ENCODE measurements at places on chromosomes 1 and 21.

DNA sequence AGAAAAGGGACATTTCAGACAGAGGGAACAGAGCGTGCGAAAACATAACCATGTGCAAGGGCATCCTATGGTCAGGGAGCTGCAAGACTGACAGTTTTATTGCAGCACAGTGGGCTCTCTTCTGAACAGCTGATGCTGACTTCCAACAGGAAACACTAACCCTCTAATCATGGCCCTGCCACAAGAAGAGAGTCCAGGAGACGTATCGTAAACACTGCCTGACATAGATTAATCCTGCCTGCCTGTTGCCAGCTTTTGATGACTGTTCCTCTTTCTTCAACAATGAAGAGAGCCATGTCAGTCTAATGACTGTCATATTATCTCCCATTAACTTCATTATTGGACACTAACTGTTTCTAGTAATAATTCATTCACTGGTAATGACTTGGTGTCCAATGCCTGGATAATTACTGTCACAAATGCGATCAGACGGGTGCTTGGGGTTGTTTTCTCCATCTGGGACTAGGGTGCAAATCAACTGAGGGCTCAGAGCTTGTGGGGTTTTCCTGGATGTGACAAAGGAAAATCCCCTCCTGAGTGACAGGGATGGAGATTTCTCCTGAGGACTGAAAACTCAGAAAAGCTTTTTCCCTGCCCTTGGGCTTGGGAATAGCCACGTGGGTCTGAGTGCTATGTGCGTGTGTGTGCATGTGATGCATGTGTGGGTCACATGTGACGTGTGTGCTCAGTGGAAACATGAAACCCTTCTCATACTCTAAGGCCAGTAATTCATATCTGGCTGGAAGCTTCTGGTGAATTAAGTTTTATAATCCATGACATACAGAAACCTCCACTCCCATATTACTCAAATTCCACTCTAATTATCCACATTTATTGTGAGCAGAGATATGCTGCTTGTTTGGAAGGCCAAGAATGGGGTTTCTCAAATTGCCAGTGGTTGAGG is 144.0 kb upstream of the PLXNA2 start:
- no peak for DNase-seq

GRCh38 chr1:41662765-41663437 is 178.4 kb upstream of the EDN2 start:
- peak; percentile 59 for DNase-seq

- no peak for DNase-seq
Measured at GRCh38 chr1:78146205-78146771, 100.5 kb downstream of the GIPC2 start.

DNA sequence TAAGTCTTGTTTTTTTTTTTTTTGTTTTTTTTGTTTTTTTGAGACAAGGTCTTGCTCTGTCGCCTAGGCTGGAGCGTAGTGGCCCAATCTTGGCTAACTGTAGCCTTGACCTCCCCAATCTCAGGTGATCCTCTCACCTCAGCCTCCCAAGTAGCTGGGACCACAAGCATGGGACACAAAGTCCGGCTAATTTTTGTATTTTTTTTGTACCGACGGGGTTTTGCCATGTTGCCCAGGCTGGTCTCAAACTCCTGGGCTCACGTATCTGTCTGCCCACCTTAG is 6.1 kb downstream of the LCK start:
- DNase-seq = no peak

DNA sequence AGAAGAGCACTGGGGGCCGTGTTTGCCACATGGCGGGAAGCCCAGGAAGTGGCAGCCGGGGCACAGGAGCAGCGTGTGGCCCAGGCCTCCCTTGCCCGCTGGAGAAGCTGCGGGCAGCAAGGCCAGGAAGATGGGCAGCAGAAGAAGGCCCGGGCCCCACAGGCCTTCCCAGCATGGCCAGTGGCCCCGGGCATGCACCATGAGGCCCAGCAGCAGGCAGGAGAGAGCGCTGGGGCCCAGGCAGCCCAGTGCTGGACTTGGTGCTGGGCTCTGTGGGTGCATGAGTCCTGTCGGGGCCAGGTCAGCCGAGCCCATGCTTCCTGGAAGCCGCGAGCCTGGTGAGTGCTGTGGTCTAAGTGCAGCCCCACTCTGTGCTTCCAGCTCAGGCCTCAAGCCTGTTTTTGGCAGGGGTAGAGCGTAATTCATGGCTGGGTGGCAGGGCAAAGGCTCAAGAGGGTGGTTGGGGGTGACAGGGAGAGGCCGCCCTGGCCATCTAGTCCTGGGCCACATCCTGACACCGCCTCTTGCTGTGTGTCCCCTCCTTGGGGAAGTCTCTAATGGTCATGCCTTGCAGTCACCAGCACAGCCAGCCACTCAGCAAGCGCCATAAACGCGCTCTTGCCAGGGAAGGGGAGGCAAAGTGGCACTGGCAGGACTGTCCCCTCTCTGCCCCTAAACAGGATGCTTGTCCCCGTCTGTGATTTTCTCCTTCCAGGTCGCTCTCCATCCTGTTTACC is 21.3 kb downstream of the MTHFR start:
- no peak for DNase-seq

DNA sequence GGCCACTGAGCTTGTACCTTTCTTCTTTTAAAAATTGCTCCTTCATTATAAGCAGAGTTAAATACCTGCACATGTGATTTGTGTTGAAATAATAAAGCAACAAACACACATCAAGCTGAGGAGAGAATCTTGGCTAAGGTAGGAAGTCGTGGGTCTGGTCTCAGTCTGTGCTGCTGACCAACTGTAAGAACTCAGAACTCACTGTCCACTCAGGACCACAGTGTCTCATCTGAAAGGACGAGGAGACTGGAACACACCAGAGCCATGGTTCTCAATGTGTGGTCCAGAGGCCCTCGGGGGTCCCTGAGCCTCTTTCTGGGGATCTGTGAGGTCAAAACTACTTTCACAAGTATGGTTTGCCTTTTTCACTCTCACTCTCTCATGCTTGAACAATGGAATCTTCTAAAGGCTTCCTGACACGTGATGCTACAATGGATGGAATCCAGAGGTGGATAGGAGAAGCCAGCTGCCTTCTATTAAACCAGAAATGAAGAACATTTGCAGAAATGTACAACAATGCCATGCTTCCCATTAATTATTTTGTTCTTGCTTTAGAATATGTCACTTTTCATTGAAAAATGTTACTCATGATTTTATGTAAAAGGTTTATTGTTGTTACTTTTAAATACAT is 17.3 kb upstream of the ETS2 start:
- no peak for DNase-seq

DNA sequence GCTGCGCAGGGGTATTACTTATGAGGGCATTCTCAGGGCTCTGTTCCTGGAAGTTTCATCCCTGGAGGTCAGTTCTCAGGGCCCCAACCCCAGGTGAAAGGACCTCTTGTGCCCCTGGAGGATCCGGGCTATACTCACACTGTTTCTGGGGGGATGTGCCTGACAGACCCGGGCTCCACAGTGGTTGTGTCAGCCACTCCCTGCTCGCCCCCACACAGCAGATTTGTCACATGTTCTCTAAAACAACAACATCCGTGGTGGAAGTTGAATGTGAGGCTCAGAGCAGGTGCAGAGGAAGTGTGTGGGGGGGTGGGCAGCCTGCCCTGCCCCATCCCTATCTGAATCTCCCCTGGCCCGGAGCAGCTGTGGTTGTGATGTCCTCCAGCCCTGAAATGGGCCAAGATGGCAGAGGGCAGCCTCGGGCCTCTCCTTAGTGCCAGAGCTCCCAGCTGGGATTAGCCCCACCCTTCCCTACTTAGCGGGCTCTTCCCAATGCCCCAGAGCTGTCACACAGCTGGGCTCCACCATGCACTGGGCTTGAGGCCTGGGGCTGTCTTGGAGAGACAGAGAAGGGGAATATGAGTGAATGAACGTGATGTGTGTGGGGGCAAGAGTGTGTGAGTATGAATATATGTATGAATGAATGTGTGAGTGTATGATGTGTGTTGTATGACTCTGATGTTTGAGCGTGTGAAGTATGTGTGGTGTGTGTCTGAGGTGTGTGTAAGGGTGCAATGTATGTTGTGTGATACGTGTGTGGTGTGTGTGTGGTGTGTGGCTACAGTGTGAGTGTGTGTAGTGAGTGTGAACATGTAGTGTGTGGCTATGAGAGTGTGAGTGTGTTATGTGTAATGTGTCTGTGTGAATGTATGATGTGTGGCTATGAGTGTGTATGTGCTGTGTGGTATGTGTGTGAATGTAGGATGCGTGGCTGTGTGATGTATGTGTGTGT is 1.5 kb upstream of the FCMR start:
- no peak for DNase-seq

DNA sequence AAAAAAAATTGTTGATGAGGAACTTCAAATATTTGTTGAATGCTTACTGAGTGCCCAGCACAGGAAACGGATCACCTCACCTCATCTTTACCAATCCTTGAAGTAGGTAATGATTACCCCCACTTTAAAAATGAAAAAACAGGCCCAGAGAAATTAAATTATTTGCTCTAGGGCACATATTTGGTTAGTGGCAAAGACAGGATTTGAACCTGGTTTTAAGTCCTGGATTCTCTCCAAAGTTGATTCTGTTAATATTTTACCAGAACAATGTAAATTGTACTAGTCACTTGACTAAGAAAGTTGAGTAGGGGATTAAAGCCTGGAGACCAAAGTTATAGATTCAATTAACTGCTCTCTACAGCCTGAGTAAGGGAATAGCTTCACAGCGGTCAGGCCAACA is 97.9 kb downstream of the GIPC2 start:
- peak; percentile 70 for DNase-seq

DNA sequence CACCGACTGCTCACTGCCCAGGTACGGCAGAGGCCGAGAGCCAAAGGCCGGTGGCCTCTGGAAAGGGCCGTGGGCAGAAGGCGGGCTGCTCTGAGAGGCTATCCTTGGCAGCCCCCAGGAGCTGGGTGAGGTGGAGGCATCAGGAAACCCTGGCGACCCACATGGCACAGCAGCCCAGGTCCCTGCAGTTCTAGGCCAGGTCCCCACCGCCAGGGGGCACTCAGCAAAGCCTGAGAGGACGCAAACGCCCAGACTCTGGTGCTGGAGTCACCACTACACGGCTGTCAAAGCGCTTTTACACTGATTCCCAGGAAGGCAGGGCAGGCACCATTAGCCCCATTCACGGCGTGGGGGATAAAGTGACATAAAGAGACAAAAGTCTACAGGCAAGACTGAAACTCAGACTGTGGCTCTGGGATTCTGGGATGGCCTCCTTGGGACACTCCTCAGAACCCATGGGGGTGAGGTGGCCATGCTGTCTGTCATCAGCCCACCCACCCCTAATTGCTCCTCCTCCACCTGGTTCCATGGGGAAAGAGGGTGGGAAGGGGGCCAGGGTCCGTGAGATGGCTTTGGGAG is 4.9 kb downstream of the PLEKHG5 start:
- DNase-seq = peak; percentile 87

DNA sequence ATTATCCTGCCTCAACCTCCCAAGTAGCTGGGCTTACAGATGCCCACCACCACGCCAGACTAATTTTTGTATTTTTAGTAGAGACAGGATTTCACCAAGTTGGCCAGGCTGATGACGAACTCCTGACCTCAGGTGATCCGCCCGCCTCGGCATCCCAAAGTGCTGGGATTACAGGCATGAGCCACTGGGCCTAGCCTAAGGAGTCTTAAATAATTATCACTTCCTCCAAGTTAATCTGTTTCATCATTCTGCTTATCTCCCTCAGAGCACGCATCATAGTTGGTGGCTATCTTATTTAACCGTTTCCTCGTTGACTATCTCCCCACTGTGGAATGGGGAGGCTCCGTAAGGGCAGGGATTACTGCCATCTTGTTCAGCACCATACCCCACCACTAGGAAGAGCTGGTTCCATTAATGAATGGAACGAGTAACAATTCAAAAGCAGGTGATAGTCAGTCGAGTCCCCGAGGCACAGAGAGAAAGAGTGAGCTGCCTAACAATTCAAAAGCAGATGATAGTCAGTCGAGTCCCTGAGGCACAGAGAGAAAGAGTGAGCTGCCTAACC is 52.7 kb downstream of the GLUL start:
- no peak for DNase-seq

- peak; percentile 86 for DNase-seq
Measured at GRCh38 chr1:32724678-32725614, 22.4 kb upstream of the SYNC start.

DNA sequence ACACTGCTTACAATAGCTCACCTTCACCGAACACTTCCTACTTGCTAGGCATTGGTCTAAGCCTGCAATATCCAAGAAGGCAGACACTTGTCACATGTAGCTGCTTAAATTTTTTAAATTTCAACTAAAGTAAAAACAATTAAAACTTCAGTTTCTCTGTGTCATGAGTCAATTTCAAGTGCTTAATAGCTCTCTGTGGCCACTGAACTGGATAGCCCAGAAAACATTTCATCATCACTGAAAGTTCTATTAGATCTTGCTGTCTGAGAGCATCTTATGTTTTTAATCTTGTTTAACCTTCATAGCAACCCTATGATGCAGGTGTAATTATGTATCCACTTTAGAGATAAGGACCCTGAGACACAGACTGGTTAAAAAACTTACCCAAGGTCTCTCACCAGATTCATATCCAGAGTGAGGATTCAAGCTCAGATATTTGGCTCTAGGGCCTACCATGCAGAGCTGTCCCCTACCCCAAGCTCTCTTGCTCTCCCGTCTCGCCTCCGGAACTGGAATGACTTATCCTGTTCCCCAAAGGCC is 2.6 kb upstream of the FCRL6 start:
- DNase-seq = peak; percentile 62

- DNase-seq = peak; percentile 49
Measured at GRCh38 chr1:24293392-24294227, 25.5 kb upstream of the GRHL3 start.

GRCh38 chr1:1954831-1955441 is 35.9 kb upstream of the TMEM52 start:
- no peak for DNase-seq

DNA sequence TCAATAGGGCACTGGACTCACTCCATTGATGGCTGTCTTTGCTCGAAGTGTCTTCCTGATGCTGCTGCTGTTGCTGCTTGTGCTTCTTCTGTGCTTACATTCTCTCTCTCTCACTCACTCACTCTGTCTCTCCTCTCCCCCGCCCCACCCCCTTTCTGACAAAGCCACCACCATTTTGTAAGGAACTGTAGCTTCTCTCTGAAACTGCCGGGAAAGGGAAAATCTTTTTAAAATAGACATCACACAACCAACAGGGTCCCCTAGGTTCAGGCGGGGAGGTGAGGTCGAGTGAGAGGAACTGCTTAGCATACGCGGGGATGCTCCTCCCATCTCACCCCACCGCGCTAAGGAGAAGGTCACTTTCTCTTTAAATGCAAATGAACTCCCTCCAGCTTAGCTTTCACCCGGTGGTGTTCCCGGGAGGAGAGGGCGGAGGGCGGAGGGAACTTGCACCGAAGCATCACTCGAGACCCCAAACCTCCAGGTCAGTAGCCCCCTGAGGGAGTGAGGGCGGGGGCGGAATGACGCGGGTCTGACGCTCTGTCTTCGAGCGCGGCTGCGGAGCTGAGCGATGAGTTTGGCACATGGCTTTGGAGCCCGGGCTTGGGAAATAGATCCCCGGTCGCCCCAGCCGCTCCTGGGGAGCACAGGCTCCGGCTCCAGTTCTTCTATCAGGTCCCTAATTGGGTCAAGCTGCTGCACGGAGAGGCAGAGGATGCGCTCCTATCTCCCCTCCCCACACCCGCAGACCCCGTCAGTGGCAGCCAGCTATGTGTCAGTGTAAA is at the start of gene CCDC28B:
Gene CCDC28B (plus strand): TSS at position 370 of the 785 bp plus-strand sequence. CDS start 1,341 bp downstream, outside the sequence.
- DNase-seq = peak; percentile 60

Measured in kidney tubule cell (primary cell).